ENCODE measurements at places on chromosomes 6 and 20. TPM values are rescaled to one million over a fixed set of nuclear protein-coding genes. Genes with fewer than 3 reads are reported as not detected.

IFT52 gene
- total RNA-seq: 57.6 TPM

SNX5 gene
- total RNA-seq: 123 TPM

PRDM13 gene
- total RNA-seq: 0.14 TPM

ARMH2 gene
- not detected for total RNA-seq

NT5E gene
- 0.28 TPM for total RNA-seq
